Stromal cell of bone marrow (primary cell): ENCODE measurements at places on chromosomes 5 and 9.

DNA sequence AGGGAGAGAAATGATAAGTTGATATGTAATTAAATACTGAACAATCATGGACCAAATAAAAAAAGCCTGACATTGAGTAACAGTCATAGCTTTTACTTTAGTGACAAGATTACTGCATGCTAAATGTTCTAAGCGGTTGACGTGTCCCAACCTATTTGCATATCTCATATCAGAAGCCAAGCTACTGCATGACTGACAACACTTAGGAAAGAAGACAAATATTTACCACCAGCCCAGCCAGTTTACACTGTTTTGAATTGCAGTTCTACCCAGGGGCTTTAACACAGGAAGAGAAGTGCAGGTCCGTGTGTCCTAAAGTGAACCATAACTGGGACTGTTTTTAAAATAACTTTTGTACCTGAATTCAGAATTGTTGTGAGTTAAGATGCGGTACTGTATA is 219.9 kb downstream of the PRDM9 start:
- DNase-seq, result no peak

DNA sequence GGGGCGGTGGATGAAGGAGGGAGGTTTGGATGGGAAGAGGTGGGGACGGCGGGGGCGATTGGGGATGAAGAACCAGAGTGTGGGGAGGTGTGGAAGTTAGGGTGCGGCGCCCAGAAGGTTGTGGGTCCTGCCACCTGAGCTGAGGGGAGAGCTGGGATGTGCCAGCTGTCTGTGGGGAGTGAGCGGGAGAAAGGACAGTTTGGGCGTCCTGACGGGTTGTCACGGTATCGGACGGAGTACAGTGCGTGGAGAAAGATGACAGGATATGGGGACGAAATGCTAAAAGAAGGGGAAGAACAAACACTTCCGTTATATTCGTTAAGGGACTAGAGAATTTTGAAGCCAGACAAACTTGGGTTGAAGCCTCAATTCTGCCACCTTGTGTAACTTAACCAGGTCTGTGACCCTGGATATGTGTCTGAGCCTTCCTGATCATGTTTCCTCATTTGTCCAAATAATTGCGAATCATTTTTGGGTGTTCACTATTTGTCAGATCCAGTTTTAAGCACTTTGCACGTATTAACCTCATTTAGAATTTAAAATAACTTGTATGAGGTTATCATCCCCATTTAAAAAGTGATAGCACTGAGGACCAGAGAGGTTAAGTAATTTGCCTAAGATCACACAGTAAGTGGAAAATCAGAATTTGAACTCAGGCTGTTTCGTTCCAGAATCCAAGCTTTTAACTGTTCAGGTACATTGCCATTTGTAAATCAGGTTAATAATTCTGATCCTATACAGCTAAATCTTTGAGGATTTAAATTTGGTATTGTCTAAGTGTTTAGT is 689 bp downstream of the CNTRL start:
- no peak for DNase-seq

DNA sequence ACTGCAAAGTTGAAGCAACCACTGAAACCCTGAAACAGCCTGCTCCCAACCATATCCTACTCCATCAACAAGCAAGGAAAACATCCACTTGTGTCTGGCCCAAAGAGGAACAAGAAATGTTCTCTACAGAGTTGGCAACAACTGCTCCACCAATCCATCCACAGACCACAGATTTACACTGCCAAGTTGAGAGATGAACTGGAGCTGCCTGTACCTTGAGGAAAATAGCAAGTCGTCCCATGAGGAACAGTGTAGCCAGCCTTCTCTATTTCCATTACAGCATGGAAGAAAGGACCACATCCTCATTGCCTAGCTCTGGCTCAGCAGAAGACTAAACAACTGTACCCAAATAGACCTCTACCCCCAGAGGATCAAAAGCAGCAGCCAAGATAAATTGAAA is 60.4 kb downstream of the DEPDC1B start:
- DNase-seq, result no peak

- DNase-seq, result no peak
These were observed 473.1 kb downstream of the DIRAS2 start for GRCh38 chr9:90169490-90169889.

DNA sequence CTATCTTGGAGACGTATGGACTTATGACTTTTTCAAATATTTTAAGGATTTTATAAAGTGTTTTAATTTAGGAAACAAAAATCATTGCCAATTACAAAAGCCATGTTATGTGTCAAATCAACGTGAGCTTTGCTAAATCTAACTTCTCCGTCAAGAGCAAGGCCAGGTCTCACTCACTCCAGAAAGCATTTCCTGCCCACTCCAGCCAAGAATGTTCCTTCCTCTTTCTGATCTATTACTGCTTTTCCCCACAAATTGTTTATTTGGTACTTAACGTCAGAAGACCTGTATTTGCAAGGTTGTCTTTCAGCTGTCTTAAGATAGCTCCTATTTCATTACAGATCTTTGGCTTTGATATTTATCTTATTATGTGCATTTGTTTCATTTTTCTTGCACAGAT is 193.5 kb upstream of the HAPLN1 start:
- no peak for DNase-seq

DNA sequence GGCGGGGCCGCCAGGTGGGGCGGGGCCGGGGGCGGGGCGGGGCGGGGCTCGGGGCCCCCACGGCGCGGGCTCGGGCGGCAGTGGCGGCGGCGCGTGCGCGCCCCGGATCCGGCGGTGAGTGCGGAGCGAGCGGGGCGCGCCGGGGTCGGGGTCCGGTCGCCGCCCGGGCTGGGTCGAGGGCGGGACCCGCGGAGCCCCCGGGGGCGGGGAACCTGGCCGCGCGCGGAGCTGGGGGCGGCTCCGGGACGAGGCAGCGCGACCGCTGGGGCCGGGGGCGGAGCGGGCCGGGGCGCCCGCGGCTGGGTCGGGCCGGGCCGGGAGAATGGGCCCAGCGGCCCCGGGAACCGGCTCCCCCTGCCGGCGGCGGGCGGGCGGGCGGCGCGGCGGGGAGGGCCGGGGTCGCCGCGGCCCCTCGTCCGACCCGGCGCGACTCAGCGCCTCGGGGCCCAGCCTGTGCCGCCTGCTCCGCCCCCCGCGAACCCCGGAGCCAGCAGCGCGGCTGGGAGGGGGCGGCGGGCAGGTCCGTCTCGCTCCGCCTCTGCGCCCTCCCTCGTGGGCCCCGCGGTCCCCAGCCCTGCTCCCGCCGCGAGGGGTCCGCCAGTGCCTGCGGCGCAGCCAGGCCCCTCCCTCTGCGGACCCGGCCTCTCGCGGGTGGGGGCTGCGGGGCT is 3.1 kb downstream of the EGFL7 start:
- no peak for DNase-seq
